ENCODE measurements at places on chromosomes 11 and 22.
A peak's percentile ranks its signal among the peaks of the same experiment; 100 is the strongest.

GRCh38 chr11:85582111-85582510 lies 45.0 kb downstream of the DLG2 start:
- no peak for DNase-seq

DNA sequence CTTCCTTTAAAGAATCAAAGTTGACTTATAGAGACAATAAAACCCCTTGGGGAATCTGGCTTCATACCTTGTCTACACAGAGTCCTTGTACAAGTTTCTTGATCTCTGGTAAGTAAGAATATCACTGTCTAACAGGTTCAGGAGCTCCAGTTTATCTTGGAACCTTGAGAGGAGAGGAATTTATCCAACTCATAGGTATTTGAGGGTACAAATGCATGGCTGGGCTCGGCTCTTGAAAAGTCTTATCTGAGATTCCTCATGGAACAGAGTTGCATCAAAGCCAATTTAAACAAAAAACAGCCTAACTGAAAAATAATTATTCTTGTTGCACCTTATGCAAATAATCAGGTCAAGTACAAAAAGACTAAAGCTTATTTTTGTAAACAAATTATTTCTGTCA lies 33.4 kb downstream of the CARD18 start:
- no peak for DNase-seq

- DNase-seq, result no peak
These were observed 12.8 kb downstream of the TTLL12 start for GRCh38 chr22:43173976-43174720.

DNA sequence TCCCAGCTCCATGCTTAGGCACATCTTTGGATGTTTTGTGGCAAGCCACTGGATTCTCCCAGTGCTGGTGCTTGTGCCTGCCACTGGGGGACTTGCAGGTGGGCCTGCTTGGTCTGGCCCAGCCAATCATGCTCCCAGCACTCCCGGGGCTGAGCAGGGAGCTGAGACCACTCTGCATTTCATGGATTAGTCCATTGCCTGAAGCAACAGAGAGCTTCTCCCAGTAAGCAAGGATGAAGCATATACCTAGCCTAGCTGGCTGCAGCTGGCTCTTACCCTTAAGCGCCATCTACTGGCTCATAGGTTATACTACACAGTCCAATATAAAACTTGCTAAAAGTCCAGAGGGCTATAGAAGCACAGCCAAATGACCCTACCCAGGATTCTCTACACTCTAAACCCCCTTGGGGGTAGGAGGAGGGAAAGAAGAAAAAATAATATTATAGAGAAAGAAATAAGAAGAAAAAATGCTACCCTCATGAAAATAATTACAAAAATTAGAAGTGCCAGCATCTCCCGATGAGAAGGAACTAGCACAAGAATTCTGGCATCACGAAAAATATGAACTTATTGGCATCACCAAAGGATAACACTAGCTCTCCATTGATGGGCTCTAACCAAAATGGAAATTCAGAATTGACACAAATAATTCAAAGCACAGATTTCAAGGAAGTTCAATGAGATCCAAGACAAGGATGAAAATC lies 275.3 kb downstream of the C11orf87 start:
- DNase-seq, result no peak

- DNase-seq, result peak; percentile 19
These were observed 526 bp downstream of the C1QTNF6 start for GRCh38 chr22:37187552-37187890.

DNA sequence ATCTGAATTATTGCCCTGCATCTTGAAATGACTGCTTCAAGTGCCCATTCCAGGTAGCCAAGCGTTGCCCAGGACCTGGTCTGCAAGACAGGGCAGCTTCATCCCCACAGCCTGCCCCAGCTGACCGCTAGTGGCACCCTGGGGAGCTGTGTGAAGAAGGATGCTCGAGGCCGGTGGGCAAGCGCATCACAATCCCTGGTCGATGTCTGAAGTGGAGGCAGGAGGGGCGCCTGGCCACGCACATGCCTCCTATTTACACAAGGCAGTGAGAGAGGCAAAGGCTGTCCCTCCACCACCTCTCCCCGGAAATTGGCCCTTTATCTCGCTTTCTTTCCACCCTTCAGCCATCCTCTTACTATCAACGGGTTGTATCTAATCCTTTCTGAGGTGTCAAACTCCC lies 28.1 kb upstream of the PHF21A start:
- DNase-seq, result no peak

DNA sequence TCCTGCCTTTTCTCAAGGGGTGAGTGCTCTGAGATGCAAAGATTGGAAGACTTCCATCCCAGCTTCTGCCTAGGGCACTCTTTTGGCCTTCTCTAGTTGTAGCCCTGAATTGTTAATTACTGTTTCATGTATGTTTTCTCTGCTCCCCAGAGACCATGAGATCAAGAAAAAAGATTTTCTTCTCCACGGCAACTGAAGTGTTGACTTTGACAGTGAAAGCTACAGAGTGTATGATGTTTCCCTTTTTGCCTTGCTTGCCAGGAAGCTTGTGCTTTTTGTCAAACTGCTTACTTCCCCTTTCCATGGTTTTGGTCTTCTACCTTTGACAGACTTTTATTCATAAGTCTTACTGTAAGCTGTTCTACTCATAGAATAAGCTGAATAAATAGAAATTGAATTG lies 23.3 kb upstream of the EIF3D start:
- DNase-seq, result no peak
